ENCODE measurements at places on chromosomes 11 and 22.

DNA sequence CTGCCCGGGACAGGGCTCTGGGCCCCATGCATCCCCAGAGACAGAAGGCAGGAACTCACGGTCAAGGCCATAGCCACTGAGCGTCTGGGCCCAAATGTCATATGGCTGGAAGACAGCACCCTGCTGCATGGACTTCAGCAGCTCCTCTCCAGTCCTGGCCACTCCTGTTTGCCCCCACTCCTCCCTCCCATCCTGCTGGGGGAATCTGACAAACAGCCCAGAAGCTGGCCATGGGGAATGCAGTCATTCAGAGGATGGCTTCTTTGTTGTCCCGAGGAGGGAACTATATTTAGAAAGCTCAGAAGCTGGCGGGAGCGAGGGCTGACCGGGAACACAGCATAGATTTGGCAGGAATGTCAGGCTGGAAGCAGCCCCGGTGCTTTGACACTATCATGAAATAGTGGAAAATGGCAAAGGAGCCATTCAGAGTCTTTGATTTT is 35.0 kb downstream of the DKK3 start:
- DNase-seq, result peak; percentile 95

GRCh38 chr22:29478326-29479276 is 1.4 kb upstream of the NEFH start:
- peak; percentile 60 for DNase-seq

- peak; percentile 71 for DNase-seq
These were observed 539 bp downstream of the EIF4ENIF1 start for GRCh38 chr22:31488988-31489617.

- no peak for DNase-seq
These were observed 319.3 kb downstream of the CADM1 start for GRCh38 chr11:115184901-115185300.

- no peak for DNase-seq
These were observed 23.7 kb upstream of the FGF3 start for GRCh38 chr11:69842746-69843528.
